ENCODE measurements at places on chromosomes 12 and 14.

- no peak for DNase-seq
These were observed 14.4 kb downstream of the OXA1L start for GRCh38 chr14:22780941-22781300.

DNA sequence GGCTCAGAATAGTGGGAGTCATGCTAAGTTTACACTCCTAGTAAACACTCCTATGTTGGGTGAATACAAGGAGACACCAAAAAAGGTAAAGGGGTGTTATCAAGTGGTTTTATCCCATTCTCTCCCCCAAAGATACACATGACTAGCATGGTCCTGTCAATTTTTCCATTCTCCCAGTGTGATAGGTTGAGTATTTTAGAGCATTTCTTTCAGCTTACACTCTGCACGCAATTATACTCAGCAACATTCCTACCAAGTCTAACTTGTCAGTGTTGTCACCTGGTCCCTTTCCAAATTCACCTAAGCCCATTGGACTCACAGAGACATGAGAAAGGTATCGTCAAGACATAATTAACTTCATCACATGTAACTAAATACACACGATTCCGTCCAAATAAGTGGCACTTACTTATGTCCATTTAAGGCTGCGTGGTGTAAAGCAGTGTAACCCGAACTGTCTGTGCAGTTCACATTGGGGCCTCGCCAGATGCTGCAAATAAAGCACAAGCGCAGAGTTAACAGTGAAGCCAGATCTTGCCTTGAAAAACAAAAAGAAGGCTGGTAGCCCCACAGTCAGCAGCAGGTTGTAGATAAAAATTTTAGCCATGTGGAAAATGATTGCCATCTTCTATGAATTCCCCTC is 159.7 kb downstream of the ANKS1B start:
- no peak for DNase-seq

DNA sequence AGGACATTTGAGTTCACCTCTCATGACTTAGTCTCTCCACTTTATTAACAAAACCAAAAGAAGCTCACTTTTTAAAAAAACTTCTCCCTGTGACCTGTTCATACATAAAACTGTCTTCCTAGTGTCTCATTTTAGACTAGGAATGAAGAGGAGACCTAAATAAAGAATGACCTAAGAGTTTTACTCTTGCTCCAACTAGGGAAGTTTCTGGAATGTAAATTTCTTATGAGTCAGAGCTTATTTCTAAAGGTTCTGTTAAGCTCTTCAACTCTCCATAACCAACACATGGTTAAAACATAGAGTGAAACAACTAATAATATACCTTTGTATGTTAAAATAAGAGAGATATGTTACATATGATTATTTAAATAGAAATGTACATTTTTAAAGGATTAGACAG is 369.8 kb downstream of the EMP1 start:
- no peak for DNase-seq

DNA sequence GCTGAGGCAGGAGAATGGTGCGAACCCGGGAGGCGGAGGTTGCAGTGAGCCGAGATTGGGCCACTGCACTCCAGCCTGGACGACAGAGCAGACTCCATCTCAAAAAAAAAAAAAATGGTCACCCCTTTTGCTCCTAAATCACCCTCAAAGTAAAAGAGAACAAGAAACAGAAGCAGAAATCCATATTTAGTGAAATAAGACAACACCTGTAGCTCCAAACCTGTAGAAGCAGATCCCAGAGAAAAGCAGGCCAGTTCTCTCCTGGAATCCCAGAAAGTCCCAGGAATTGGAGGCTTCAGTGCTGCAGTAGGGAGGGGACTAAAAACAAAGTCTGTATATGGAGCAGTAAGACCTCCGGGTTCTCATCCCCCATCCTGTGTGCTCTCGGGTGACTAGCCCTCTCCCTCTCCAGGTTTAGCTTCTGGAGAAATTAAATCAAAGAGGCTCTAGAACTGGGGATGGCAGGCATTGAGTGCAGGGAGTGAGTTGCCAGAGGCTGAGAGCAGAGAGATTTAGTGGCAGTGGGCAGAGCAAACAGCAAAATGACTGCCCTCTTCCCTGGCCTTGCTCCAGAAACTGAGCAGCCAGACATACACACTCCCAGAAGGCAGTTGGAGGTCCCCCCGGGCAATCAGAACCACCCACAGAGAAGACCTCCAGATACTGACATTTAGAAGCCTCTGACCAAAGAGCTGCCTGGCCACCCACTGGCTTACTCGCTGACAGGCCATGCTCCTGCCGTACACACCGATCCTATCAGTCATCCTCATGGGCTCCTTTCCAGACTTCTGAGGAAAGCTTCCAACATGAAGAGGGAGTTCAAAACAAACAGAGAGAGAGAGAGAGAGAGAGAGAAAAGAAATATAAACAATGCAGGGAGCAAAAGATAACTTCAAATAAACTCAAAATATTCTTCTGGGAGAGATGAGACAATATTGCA is 6.3 kb upstream of the MLXIP start:
- peak; percentile 63 for DNase-seq

GRCh38 chr12:87163122-87163521 is 866.1 kb downstream of the C12orf50 start:
- no peak for DNase-seq

DNA sequence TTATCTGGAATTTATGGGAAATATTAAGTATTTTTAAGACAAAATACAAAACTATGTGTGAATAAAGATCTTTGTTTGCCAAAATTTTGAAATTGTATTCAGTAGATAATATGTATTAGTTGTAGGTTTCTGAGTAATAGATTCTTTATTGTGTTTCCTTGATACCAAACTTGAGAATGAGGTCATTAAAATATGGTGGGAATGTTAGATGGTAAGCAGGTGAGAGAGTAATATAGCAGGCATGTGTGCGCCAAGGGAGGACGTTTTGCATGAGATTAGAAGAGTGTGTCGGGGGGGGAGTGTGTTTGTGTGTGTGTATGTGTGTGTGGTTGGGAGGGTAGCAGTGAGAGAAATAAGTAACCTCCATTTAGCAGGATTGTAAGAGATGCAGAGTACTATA is 376.5 kb downstream of the NPAS3 start:
- DNase-seq, result no peak

GRCh38 chr12:12996209-12996608 is 3.9 kb downstream of the HEBP1 start:
- DNase-seq, result no peak

DNA sequence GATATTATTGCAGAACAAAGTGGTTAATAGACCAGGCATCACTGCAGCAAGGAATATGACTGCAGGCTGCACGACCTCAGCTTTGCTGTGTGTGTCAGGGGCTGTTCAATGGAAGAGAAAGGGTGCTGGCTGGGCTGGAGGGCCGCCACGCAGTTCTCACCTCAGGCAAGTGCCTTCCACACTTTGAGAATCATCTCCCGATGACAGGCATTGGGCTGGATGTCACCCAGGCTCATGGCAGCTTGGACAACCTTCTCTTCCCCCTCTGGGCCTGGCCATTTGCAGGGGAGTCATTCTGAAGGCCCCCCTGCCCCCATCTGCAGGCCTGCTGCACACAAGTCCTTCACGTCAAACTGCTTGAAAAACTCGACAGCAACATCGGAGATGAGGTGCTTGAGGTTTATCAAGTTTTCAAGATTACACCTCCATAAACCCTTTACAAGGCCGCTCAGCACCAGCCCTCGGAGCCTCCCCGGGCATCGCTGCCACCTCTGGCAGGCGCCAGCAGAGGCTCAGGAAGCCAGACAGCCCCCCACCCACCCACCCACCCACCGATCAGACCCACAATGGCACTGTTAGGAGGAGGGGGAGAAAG is 165.9 kb upstream of the GSC start:
- no peak for DNase-seq

GRCh38 chr14:100096656-100097055 is 31.4 kb downstream of the EVL start:
- DNase-seq, result no peak

- DNase-seq, result no peak
These were observed 279.8 kb downstream of the DUSP6 start for GRCh38 chr12:89072294-89073026.

- no peak for DNase-seq
These were observed 127.7 kb upstream of the SLCO1C1 start for GRCh38 chr12:20567413-20567812.

GRCh38 chr12:121990692-121991603 is 30.7 kb upstream of the BCL7A start:
- no peak for DNase-seq

DNA sequence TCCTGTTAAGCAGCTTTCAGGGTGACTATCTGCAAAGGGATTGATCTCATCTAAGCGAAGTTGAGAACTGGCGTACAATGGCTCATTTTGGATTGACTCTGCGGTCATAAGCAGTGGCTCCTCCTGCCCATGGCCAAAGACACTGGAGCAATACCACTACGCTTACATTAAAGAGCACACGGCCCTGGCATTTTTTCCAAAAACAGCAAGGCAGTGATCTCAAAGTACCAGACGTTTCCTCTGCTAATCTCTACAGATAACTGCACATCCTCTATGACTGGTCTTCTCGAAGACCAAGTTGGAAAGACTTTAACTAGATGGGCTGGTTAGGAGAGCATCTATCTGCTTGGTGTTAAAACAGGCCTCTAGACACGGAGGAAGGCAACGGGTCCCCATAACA is 2.7 kb downstream of the PITPNM2 start:
- no peak for DNase-seq

DNA sequence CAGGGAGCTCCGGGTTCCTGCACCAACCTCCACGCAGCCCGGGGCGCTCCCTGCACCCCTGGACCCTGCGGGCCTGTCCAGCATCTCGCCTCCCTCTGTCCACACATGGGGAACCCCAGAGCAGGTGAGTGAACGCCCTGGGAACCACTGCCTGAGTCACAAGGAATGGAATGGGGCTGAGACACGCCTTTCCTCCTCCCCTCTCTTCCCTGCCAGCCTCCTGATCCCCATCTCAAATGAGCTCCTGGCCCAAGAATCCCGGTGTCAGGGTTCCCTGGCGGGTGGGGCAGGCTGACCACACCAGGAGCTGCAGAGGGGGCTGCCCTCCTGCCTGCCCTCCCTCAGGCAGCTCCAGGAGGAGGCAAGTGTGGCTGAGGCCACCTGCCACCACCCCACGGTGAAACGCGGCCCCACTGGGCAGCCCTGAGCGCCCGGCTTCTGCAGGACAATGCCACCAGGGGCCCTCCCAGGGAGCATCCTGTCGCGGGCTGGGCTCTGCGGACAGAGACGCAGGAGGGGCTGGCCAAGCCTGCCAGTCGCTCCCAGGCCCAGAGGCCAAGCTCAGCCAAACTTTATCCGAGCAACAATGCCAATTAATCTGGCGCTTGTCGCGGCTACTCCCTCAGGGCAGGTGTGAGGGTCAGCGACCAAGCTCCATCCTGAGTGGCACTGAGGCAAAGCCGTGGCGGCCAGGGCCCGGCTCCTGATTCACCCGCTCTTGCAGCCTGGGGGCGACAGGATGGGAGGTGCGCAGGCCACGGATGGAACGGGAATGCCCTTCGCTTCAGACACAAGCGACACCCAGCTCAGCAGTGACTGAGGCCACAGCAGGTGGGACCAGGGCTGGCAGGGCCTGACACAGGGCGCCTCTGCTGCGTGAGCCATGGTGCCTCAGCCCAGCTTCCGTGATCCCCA is 44.3 kb downstream of the GALNT9 start:
- DNase-seq, result no peak

DNA sequence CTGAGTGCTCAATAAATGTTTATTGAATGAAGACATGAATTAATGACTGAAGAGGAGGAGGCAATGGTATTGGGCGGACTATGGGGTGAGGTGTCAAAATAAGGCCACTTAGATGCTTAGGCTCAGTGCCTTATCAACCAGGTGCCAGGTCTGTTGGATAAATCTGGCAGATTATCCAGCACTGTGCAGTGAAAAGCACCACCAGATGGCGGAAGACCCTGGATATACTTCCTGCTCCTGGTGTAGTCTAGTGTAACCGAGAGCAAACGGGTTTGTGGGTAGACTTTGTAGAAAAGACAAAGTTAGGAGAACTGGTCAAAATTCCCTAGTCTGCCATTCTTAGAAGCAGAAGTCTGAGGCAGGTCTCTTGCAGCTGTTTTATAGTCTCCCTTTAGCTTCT is 306.3 kb downstream of the ATP23 start:
- no peak for DNase-seq

- DNase-seq, result no peak
These were observed 212.2 kb downstream of the DUSP6 start for GRCh38 chr12:89140141-89140540.

DNA sequence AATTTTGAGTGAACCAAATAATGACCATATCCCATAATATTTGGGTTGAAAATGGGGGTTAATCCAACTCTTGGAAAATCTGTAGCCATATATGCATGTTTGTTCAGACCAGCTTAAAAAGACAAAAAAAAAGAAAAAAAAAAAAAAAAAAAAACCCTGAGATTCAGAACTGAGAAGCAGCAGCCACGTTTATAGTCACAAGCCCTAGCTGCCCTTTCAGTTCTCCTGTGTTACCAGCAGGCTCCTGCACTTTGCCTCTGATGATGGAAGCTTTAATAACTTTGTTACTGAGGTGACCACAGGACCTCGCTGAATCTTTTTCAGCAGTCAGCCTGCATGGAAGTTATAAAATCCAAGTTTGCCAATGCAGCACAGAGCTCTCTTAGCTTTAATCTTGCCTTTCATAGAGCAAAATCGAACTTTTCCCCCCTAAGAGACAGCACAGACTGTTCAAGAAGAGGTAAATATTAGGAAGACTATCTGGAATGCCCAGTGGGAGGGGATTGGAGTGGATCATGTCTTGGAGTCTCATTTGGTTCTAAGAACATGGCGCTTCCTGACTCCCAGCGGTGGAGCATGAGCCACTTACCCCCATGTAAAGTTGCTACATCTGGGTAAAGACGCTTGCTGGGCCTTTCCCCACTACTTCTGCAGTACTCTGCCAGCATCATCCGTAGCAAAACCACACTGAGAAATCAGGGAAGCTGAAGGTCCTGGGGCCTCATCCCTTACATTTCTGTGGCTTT is 20.6 kb downstream of the GNG2 start:
- no peak for DNase-seq

GRCh38 chr12:91142221-91142631 is 30.9 kb upstream of the LUM start:
- DNase-seq, result no peak

DNA sequence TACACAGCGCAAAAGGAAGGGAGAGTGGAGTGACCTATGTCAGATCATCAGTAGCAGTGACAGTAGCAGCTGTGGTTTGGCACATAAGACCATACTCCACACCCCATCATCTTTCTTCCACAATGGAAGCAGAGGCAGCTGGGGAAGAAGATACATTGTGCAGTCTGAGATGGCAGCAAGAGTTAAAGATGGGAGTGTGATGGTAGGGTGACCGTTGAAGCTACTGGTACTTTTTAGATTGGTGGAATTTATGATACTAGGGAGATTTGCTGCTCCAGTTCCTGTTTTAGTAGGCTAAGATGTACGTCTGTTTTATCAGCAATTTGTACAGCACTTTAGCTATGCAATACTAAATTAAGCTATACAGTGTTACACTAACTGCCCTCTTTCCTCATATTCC is 291.0 kb downstream of the FUT8 start:
- DNase-seq, result no peak

DNA sequence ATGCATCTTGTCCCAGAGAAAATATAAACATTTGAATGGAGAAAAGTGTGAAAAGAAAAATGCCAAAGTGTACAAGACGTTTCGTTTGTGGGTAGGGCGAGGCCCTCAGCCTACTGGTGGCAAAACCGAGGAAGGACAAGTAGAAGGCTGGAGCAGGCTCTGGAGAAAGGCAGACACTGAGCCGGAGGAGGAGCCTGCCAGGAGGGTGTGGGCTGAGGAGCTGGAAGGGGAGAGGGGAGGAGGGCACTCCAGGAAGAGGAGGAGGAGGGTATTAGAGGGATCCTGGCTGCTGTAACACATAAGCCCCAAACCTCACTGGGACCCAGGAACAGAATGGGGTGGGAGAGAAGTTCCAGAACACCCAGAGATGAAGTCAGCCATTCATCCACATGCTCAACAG is 47.7 kb downstream of the CLMN start:
- DNase-seq, result no peak

Measured in cerebellar cortex (tissue), 1 donor.